Posterior cingulate gyrus (tissue), 11 donors: ENCODE measurements at places on chromosomes 4 and X.
A peak's percentile ranks its signal among the peaks of the same experiment; 100 is the strongest.

DNA sequence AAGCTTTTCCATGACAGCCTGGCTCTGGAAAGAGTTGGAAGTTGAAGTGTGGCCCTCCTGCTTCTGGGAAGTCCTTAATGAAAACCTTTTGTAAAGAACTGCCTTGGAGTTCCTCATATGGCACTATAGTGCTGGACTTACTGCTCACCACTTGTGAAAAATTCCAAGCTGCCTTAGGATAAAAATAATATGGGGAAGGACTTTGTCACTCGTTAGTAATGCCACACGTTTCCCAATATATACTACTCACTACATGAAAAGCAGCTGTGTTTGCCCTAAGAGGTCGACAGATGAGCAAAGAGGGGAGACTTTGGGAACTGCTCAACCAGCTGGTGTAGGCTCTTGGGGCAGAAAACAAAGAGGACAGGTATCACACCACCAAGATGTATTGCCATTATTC, 11.7 kb downstream of the OPHN1 start:
- DNase-seq = no peak

- DNase-seq = no peak
Measured at GRCh38 chr4:39451423-39452023, 7.2 kb downstream of the RPL9 start.

DNA sequence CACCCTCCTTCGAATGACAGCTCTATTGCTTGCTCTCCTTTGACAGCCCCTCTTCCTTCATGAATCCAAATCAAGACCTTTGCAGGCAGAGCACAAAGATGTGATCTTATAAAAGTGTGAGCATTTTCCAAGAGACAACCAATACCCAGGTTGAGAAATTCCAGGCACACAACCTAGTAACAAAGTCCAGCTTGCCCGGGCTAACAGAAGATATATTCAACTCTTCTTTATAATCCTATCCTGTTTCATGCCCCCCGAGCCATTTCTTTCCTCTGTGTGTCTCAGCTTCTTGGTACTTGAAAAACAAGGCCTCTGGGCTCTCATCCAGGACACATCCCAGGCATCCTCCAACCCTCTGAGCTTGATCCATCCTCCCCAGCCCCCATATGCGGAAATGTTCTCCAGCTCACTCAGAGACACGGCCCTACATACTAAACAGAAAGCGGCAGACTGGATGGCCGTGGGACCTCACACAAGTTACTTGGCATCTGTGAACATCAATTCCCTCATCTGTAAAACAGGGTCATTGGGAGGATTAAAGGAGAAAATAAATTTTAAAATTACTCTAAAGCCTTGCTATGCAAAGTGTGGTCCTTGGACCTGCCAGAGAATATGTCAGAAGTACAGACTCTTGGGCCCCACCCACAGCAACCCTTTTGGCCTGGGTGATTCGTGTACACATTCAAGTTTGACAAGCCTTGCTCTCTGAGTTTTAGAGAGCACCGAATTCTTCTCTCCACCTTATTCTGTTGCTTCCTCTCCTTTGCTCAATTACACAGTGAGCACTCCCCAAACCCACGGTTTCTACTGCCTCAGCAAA, 627.0 kb downstream of the BCOR start:
- DNase-seq = no peak

DNA sequence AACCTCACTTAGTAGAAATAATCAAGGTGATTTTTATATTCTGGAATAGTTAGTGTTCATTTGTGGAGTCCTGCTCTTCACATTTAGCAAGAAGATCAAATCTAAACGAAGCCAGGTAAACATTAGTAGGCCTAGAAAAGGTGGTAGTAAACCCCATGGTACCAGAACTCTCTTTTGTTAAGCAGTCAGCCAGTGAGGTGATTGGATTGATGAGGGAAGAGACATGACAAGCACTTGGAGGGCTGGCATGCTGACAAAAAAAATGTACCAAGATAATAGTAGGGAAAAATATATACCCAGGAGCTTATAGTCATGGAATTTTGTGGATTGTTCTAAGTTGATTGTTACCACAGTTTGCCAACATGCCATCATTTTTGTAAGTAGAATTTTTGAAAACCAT, 163.8 kb downstream of the BANK1 start:
- DNase-seq = no peak

GRCh38 chrX:123454712-123455431, 270.8 kb downstream of the GRIA3 start:
- DNase-seq = no peak

GRCh38 chr4:23324021-23324690, 565.7 kb downstream of the PPARGC1A start:
- DNase-seq = no peak

DNA sequence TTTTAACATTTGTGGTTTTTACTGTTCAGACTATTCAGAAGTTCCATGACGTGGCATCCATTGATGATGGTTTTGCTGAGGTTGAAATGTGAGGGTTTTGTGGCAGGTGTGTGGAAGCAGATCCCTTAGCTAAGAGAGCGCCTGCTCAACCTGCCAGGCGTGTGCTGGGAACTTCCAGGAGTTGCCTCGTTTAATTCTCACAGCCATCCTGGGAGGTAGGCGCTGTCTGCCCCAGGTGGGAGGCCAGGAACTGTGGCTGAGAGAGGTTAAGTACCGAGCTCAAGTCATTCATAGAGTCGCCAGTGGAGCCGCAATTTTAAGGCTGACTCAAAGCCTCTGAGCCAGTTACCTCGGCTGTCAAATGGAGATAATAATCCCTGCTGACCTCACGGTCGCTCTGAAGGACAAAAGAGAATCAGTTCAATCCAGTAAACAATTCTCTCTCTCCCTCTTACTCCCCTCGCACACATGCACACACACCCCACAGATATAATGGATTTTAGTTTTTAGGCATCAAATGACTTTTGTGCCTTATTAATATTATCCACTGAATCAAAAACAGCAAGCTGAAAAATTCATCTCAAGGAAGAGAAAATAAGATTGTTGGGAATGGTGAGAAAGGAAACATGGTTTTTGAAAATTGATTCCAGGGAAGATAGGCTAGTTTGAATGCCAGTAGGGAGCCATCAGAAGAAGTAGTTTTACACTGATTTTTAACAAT, 171.3 kb downstream of the PTTG2 start:
- DNase-seq = no peak

- DNase-seq = no peak
Measured at GRCh38 chr4:80187677-80188076, 9.6 kb upstream of the PRDM8 start.

GRCh38 chr4:88320780-88321373, 36.5 kb upstream of the PPM1K start:
- DNase-seq = peak; percentile 81

DNA sequence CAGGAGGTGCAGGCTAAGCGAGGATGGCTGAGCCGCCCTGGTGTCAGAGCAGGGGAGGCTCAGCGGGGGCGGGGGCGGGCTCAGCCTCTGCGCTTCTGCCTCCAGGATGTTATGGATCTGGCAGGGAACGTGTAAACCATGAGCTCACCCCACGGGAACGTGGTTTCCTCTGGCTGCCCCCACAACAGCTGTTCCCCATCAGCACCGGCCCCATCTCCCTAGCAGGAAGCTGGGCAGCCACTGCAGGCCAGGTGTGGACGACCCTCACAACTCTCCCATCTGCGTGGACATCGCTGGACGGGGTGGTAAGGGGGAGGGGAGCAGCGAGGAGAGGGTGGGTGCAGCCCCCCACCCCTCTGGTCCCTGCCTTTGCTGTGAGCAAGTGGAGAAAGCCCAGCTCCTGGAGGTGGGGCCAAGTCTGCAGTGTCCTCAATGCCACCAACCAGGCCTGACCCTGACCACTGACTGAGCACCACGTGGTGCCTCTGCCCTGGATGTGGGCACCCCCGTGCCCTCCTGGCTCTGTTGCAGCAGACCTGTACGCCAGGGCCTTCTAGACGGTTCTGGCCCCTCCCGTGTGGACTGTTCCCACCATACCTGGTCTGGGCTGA, 28.1 kb upstream of the SPON2 start:
- DNase-seq = peak; percentile 21

DNA sequence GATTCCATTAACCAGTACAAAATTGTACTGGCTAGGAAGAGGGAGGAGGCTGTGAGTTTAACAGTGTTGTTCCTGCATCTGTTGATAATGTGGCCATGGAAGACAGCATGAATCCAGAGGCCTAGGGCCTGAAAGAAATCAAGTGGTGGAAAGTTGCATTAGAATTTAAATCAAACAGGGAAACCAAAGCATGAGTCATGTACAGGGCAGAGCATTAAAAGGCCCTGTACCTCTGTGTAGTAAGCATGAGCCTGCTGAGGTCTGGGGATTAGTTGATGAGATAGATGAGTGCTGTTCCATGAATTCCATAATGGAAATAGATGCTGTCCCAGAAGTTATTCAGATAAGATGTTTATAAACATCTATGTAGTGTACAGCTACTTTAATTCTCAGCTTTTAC, 58.3 kb downstream of the MID1IP1 start:
- no peak for DNase-seq

DNA sequence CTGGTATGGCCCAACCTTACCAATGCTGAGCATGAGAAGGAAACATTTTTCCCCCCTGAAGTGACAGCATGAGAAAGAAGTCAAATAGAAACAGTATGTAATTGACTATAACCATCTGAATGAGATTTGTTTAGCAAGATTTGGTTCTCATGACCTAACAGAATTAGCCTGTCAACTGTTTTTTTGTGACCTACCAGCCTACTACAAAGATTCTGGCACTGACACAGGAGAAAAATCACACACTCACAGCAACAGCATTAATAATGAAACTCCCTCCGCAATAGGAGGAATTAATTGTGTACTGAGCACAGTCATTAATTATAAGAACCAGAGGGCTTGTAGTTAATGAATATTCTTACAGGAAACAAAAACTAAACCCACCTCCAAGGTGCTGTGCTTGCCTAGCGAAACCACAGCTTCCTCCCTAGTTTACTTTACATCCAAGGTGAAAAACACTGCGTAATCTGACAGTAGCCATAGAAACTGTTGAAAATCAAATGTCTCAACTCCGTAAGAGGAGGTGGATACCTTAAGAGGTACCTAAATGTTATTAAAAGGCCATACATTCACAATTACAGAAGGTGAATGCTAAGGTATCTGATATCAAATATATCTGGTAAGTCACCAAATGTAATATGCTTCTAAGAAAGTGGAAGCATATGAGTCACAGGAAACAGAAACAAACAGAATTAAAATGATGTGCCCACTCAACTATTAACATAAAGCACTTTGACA, 34.9 kb downstream of the MMRN1 start:
- DNase-seq = no peak

- no peak for DNase-seq
Measured at GRCh38 chr4:149711593-149712365, 103.9 kb downstream of the IQCM start.

DNA sequence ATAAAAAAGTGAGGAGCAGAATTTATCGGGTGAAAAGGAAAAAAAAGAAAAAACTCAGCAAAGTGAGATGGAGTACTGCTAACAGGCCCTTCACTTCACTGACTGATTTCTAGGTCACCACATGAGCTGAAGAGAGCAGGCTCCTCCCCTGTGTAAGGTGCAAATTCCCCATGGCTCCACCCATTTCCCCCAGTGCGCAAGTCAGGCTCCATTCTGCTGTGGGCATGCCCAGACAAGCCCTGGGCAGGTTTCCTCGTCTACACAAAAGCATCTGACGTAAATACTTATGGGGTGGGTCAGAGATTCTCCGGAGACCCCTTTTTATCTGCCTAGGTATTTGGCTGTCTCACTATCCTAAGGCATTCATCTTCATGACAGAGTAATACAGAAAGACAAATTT, 157.9 kb downstream of the MAGEB5 start:
- no peak for DNase-seq

- DNase-seq = no peak
Measured at GRCh38 chr4:88297725-88298454, 13.5 kb upstream of the PPM1K start.

- DNase-seq = no peak
Measured at GRCh38 chr4:101967697-101968346, 177.3 kb downstream of the BANK1 start.

DNA sequence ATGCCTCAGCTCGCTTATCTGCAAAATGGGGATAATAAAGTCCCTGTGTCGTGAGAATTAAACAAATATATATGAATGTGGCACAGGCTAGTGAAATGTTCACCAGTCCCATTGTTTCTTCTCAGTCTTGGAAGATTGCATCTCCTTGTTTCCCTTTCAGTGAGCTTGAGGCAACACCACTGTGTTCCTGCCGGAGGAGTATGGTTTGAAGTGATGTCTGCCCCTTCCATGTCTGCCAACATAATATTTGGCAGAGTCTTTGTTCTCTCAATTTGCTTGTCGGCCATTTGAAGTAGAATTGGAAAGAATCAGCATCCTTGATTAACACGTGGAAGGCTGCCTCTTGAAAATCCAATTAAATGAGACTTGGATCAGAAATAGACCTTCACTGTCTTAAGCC, 1088.5 kb upstream of the INTU start:
- no peak for DNase-seq

DNA sequence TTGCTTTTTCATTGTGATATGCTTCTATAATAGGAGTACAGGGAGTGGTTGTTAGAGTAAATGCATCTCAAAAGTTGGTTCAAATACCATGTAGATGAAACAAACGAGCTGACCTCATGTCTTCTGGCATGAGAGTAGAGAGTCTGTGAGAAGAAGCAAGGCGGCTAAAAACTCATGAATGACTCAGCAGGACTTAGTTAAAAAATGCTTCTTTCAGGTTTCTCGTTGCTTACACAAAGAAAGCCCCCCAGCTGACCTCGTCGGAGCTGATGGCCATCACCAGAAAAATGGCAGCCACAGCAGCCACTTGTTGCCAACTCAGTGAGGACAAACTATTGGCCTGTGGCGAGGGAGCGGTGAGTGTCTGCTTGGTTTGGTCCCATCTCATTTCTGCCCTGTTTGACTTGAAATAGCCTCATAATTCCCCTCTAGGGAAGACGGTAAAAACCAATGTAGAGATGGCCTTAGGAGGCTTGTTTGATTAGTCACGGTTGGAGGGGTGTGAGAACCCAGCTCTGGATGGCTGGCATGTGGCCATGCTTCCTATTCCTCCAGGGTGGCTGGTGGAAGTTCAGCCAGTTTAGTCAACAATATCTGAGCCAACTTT, 14.5 kb downstream of the AFP start:
- DNase-seq = no peak

DNA sequence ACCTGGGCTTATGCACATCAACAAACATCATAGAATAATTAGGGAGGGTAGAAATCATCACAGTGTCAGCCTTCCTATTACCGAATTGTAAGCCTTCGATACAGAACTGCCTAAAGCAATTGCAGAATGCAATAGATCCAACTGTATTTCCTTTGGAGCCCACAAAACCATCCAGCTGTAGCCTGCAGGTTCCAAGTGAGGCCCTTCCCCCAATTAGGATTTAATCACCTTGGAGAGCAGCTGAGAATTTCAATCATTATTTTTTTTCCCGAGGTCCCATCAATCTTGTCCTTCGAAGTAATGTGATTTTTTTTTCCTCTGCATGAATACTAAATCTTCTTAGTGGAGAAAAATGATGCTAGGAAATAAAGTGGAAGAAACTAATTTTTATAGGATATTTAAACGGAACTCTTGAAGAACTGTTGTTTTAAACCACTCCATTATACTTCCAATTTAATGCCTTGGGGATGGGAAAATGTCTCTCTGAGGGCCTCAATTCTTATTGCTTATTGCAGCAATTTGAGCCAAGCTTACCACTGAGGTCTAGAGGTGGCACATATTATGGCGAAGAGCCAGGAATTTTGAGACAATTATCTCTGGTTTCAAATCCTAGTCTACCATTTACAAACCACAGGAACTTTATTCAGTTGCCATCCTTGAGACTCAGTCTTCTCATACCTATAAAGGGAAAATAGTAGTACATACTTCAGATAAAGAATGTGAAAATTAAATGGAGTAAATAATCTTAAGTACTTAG, 953.4 kb upstream of the IGFBP7 start:
- DNase-seq = no peak
